ENCODE measurements at places on chromosomes 11 and 22. TPM values are rescaled to one million over a fixed set of nuclear protein-coding genes. Genes with fewer than 3 reads are reported as not detected.
A peak's percentile ranks its signal among the peaks of the same experiment; 100 is the strongest.

DNA sequence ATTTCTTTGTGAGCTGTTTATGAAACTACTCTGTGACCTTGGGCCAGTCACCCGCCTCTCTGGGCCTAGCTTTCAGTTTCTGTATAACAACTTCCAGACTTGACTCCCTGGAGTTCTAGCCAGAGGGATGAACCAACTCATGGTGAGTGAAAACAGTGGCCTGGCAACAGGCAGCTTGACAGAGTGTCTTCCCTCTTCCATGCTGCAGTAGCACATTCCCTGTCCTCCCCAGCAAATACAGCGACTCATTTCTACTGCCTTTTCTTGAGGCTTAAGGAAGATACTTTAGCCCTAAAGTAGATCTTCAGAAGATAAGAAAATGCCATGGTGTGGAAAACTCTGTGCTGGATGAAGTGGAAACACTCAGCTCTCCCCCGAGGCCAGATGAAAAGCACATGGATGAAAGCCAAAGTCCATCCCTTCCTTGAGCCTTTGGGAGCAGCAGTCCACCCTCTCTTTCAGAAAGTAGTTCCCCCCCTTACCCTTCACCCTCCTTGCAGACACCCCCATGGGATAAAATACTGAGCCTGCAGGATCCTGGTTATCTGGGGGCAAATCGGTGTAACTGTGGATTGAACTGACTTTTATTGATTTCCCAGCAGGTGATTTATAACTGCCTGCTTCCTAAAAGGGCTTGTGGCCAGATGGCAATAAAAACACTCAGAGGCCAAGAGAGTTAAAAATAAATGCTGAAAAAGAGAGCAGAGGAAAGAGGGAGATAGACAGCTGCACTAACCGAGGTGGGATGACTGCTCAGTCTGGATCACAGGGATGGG, 24.1 kb downstream of the IRAG1 start:
- DNase-seq = no peak

GLYAT gene
- total RNA-seq = not detected

USP35 gene
- 12.2 TPM for total RNA-seq

DNA sequence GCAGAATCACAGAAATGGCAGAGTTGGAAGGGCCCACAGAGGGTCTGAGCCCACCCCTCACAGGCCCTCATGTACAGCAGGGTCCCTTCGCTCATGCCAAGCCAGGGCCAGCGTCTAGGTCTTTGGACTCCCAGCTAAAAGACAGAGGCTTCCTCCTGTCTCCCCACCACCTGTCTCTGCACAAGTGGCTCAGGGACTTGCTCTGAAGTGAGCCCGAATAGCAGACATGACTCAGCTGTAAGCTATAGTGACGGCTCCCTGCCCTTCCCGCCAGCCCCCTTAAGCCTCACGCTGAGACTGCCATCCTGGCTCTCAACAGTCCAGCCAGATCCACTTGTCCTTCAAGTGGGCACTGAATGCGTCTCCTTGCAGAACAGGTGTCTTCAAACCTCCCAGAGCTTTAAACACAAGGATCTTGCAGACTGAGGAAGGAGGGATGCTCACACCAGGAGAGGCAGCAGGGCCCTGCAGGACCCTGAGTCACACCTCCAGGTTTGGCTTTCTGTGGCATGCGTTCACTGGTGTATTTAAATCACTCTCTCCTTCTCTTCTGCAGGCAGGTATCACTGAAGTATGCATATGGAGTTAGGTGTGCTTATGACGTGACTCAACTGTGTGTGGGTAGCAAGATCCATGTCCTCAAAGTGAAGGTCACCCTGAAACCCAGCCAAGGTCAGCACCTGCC, 154.9 kb downstream of the CACNA1I start:
- DNase-seq = no peak

DNA sequence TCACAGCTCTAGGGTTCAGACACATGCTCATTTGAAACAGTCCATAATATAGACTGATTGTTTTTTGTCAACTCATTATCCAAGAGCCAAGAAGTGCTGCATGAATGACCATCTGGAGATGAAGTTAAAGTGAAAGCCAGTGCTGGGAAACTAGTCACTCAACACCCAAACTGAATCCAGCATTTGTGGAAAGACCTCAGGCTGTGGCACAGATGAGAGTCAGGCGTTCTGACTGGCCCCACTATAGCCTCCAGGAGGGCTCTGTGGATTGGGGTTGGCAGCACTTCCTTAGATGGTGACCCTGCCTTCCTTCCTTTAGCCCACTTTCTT, 2.1 kb downstream of the FEZ1 start:
- peak; percentile 26 for DNase-seq

HPX gene
- 0.82 TPM for total RNA-seq

APOL3 gene
- total RNA-seq = 1.6 TPM

SLC6A5 gene
- not detected for total RNA-seq

DNA sequence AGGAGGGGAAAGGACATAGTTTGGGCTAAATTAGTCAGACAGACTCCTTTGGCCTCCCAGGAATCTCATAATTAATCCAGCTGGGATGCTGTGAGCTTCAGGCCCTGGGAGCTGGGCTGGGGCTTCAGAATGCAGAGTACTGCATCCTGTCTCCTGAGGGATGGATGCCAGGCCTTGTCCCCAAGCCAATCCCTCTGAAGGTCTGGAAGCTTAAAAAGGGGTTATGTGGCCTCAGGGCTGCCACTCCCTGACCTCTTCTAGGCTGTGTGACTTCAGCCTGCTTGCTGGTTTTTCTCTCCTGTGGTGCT, 6.9 kb upstream of the LRRC32 start:
- DNase-seq = no peak

TMEM191C gene
- total RNA-seq = 2.4 TPM

DNA sequence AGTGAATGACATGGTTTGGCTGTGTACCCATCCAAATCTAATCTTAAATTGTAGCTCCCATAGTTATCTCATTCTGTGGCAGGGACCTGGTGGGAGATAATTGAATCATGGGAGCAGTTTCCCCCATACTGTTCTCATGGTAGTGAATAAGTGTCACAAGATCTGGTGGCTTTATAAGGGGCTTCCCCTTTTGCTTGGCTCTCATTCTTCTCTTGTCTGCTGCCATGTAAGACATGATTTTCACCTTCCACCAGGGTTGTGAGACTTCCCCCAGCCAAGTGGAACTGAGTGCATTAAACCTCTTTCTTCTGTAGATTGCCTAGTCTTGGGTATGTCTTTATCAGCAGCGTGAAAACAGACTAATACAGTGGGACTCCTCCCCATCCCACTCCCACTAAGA, 11.1 kb downstream of the OR5A2 start:
- no peak for DNase-seq

PAMR1 gene
- 2.0 TPM for total RNA-seq

LUZP2 gene
- 42.0 TPM for total RNA-seq

DNA sequence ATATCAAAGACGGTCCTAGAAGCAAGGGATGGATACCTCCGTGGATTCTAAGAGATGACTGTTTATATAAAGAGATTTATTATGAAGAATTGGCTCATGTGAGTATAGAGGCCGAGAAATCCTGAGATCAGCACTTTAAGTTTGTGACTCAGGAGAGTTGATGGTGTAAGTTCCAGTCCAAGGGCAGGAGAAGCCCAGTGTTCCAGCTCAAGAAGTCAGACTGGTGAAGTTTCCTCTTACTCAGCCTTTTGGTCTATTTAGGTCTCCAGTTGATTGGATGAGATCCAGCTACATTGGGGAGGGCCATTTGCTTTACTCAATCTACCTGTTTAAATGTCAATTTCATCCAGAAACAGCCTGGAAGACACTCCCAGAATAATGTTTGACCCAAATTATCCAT, 45.1 kb downstream of the TSPAN18 start:
- no peak for DNase-seq

DNA sequence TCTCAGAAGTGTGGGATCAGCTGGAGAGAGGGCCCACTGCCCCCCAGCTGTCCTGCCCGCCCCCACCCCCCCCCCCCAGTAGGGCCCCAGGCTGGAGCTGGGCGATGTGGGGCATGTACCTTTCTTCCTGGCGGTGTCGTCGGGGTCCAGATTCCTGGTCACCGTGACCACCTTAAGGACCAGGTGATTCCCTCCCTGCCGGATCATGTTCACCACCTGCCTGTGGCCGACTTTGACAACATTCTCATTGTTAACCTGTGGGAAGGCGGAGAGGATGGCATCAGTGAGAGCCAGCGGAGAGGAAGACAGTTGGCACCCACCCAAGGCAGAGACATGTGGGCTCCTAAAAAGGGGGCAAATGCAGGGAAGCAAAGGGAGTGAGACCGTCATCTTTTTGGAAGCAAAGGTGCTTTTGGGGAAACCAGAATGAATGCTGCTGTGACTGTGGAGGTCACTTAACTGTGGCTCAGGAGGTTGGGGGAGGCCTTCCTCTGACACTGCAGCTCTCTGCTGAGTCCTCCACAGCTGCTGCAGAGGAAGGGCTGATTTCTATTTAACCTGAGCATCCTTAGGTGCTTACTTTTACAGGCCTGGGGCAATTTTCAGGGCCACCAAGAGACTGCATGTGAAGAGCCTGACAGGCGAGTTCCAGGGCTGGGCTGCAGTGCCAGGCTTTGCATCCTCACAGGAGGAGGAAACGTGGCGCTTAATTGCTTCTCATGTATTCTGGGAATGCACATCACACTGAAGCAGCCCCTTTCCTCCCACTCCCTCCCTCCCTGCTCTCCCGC, 104.5 kb downstream of the CTTN start:
- DNase-seq = no peak

GRCh38 chr11:8296038-8296649, 32.5 kb upstream of the LMO1 start:
- no peak for DNase-seq

DNA sequence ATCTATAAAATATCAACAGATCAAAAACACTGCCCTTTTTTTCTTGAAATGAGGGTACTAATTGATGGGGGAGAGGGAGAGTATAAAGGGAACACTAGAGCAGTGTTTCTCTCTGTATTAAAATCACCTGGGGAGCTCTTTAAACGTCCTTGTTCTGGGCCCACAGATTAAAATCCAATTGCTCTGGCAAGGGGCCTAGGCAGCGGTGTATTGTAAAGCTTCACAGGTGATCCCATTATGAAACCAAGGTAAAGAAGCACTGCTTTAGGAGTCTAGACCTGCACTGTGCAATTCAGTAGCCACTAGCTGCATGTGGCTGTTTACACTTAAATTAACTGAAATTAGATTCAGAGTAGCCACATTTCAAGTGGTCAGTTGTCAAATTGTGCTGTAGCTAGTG, 3.0 kb downstream of the AQP11 start:
- DNase-seq = no peak

EFCAB6 gene
- 9.4 TPM for total RNA-seq

DNA sequence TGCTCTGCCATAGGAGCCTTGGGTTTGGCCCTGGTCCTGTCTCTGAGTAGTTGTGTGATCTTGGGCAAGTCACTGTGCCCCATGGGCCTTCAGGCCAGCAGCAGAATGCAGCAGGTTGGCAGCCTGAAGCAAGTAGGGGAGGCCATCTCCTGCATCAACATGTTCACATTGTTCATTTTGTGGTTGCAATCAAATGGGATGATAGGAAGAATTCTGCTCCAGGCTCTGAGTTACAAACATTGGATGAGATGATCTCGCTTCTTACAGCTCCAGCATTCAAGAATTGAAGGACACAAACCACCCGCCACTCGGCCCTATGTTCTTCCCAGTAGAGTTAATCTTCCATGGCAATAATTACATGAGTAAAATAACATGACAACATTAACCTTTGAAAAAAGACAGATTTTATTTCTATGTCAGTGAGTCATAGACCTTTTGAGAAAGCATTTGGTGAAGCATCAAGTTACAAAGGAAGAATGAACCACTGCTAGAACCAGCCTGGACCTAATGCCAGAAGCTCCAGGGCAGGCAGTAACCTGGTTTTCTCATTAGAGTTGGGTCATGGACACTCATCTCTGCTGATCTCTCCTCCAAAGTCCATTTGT, 308.3 kb upstream of the NCAM1 start:
- no peak for DNase-seq

DNA sequence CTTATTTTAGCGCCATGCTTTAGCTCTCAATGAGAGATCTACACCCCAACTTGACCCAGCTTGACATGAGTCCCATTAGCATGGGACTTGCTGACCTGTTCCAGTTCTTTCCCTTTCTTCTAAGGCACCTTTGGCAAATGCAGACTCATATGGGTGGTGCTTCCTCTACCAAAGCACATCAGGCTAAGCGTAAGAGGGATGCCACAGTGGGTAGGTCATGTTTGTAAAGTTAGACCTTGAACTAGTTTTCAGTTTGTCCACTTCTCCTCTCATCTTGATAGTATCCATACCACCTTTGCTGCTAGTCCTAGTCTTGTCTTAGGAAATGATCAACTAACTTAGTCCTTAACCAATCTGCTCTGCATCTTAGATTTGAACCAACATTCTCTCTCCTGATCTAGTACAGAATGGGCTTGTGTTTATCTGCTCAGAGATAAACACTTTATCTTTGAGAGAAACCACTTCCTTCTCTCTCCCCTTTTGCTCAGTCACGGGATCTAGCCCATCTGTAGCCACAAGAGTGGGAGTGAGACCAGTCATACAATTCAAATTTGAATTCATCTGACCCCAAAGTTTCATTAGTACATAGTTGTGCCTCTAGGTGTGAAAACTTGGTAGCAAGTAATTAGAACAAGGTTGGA, 72.1 kb upstream of the CD44 start:
- DNase-seq = no peak

CD248 gene
- total RNA-seq = 1.2 TPM

NNMT gene
- total RNA-seq = 0.41 TPM

IGF2 gene
- 19.6 TPM for total RNA-seq

DNA sequence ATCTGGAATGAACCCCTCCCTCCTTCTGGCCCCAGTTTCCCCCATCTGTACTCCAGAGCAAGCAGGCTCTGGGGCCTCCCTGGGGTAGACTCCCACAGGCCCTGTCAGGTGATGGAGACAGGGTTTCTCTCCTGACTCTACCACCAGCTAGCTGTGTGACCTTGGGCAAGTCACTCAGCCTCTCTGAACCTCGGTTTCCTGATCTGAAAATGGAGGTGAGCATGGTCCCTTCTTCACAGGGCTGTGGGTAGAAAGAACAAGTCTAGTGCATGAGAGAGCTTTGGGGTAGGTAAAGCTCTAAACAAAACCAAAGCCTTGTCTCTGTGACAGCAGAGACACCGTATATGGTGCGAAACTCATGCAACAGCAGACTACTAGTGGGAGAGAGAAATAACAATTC, 5.6 kb downstream of the CD5 start:
- DNase-seq = no peak

CSF2RB gene
- 0.41 TPM for total RNA-seq

DNA sequence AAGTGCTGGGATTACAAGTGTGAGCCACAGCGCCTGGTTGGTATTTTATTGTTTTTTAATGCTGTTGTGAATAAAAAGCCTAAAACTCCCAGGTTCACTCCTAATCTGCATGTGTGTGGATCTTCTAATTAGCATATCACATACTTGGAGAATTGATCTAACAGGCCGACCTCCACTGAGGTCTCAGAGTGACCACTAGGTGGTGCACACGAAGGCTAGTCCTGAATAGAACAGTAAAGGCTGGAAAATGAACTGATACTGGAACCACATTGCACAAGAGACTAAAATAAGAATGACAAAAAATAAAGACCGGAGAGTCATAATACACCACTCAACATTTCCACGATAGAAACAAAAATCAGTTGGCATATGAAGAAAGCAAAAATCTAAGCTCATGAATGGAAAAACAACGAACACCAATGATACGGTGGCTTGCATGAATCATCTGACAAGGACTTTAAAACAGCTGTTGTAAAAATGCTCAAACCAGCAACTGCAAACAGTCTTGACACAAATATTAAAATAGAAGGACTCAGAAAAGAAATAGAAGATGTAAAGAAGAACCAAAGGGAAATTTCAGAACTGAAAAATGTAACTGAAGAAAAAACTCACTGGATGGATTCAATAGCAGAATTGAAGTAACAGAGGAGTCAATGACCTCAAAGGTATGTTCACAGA, 19.2 kb downstream of the PIM3 start:
- no peak for DNase-seq

All from frontal cortex (tissue), 4 donors.